Right cardiac atrium (tissue), 5 donors: ENCODE measurements at places on chromosomes 11 and 22. TPM values are rescaled to one million over a fixed set of nuclear protein-coding genes. Genes with fewer than 3 reads are reported as not detected.
A peak's percentile ranks its signal among the peaks of the same experiment; 100 is the strongest.

Gene PATE2
- polyA plus RNA-seq: not detected

Gene MMP10
- polyA plus RNA-seq: not detected

Gene CRYBB1
- 0.25 TPM for polyA plus RNA-seq

Gene OR52H1
- polyA plus RNA-seq: not detected

Gene MED15
- 30.9 TPM for polyA plus RNA-seq

Gene NFAM1
- 1.0 TPM for polyA plus RNA-seq

Gene GLYATL1
- polyA plus RNA-seq: not detected

Gene MS4A4E
- 0.27 TPM for polyA plus RNA-seq

Gene NAA40
- polyA plus RNA-seq: 20.1 TPM

Gene GLB1L2
- 0.61 TPM for polyA plus RNA-seq

Gene SULT4A1
- polyA plus RNA-seq: 0.57 TPM

Gene KCNJ11
- polyA plus RNA-seq: 18.6 TPM

Gene SLC22A8
- not detected for polyA plus RNA-seq

DNA sequence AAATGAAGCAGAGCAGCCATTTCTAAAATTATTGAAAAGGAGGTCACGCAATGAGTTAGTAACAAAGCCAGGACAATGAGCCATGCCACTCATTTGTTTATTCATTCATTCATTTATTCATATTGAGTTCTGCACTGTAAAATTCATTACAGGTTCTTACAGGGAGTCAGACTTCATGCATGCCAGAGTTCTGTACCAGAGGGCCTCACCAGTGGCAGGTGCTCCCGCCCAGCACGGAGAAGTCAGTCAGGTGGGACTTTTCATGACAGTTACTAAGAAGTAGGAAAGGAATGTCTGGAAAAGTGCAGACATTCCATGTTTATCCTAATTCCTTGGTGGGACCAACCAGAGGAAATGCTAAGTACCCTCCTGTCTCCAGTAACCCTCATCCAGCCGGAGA lies 217.5 kb upstream of the BLID start:
- no peak for DNase-seq

- no peak for DNase-seq
Observed at GRCh38 chr22:48853627-48854240, 973.9 kb downstream of the BRD1 start.

DNA sequence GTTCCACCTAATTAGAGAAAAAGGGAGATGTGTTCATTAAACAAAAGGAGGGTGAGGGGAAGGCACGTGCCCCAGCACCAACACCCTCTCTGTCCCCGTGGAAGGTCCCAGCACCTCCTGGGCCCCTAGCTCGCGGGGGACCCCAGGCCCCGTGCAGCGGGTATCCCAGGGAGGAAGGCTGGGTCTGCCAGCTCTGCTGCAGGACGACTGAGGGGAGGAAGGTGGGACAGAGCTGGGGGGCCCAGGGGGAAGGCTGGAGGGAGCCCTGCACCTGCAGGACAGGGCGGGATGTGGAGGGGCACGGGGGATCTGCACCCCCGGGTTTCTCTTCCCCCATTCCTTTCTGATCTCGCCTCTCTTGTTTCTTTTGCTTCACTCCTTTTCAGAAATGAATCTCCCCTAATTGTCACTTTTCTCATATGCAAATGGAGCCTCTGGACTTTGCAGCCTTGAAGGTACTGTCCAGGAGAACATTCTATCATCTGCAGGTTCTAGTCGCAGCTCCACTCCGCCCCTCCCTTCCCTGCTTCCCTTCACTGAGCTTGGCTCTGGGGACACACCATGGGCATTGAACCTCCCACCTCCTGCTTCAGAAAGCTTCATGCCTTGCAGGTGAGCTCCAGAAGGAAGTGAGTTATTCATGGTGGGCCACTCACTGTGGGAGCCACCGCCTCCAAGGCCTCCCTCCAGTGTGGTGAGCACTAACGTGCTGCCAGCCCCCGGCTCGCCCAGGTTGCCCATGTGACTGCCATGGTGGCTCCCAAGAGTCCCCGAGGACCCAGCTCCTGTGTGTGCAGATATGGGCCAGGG lies 111.0 kb downstream of the ST3GAL4 start:
- DNase-seq: no peak

- DNase-seq: peak; percentile 78
Observed at GRCh38 chr11:67117672-67118180, 1.3 kb upstream of the KDM2A start.

- DNase-seq: no peak
Observed at GRCh38 chr11:116166573-116167465, 606.0 kb downstream of the BUD13 start.

- peak; percentile 39 for DNase-seq
Observed at GRCh38 chr11:1375955-1376258, 13.8 kb upstream of the BRSK2 start.

DNA sequence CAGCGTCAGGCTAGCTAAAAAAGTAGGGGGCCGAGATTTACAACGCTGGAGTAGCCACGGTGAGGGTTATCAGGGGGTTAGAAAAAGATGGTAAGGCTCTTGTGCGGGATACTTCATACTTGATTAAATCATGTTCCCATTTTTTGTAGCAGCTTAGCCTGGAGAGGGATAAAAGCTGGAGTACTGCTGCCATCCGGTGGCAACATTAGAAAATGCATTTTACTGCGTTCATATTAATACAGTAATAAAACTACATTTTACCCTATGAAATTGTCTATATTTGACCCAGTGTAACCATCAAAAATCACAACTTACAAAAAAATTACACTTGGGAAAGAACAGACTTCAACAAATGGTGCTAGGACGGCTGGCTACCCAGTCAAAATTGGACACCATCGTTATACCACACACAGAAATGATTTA lies 17.3 kb downstream of the RPUSD4 start:
- DNase-seq: no peak

GRCh38 chr11:83895516-83895915 lies 609.3 kb upstream of the CCDC90B start:
- no peak for DNase-seq

DNA sequence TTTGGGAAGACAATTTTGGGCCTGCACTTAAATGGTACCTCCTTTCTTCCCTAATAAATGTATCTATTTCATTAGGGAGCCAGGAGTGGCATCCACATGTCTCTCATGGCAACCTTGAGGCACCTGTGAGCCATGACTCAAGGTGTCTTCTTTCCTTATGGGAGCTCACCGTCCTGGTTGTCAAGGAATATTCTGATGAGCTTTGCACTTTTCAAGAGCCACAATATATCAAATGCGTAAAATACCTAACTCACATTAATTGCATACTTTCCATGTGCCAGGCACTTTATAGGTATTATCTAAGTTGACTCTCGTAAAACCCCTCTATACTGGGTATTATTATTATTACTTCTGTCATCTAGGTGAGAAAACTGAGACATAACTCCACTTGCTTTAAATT lies 32.5 kb downstream of the MUC15 start:
- DNase-seq: peak; percentile 13

DNA sequence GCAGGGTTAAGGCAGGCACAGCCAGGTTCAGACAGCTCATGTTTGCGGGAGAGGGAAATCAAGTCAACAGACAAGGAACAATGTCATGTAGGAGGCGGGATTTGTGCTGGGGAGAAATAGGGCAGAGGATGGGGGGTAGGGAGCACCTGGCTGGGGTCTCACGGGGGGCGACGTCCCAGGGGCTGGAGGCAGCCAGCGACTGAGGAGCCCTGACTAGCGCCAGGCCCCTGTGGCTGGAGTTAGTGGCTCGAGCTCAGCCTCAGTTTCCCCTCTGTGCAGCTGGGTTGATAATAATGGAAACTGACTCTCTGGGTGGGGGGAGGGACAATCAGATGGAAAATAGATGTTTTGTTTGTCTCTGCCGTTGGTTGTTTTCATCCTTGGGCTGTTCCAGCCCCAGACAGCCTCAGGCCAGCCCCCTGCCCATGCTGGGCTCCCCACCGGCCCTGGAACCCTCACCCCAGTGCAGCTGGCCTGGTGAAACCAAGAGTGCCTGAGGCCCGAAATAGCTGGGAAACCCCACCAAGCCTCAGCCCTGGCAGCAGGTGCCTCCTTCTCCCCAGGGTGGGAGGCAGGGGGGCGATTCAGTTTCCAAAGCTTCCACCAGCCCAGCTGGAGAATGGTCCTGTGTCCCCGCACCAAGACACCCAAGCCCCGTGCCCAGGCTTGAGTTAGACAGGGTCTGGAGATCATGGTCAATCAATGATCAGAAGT lies 44.1 kb downstream of the IGLL5 start:
- no peak for DNase-seq

DNA sequence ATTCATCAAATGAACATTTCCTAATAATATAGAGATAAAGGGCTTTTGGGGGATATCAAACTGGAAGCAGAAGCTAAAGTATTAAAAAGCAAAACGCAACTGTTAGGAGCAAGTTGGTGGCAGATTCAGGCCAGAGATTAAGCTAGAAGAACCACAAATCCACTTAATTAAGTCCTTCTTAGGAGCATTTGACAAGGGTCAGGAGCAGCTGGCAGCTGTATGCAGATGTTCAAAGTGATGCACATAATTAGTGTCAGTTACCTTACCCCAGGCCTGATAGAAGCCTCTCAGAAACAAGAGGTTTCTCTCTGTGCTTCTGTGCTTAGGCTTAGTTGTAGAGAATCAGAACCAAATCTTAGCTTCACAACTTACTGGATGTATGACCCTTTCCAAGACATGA lies 546.5 kb upstream of the ANO5 start:
- no peak for DNase-seq

GRCh38 chr22:49137206-49137840 lies 690.4 kb downstream of the BRD1 start:
- DNase-seq: no peak

DNA sequence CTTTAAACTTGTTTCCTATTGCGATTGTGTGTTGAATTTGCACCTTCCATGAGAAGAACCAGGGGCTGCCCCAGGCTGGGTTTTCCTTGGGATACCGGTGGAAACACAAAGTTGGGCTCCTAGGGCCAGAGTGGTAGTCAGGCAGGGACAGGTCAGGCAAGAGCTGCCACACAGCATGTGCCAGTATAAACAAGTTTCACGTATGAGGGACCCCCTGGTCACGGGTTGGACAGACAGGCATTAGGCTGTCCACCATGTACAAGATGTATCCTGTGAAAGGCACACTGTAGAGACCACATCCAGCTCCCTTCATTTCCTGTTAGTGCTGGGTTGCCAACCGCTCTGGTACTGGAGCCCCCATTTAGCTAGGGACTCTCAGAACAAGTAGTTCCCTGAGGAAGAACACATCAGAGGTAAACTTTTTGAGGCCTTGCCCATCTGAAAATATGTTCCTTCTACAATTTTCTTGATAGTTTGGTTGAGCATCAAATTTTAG lies 8.8 kb downstream of the UPB1 start:
- no peak for DNase-seq

DNA sequence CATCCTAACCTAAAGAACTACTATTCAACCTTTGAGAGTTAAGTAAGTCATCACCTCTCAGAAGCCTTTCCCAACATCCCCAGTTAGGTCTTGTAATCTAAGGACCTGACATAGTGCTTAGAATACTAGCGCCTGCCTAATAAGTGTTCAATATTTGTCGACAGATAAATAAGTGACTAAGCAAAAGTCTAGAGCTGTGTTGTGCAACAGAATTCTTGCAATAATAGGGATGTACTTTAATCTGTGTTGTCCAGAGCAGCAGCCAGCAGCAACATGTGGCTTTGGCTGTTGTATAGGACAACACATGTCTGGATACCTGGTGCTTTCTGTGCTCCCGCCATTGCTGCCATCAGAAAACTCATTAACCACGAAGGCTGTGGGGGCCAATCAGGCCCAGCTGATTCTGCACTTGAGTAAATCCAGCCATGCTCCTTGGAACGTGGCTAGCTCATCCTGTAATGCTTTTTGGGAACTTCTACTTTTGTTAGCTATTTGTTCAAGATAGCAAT lies 66.8 kb upstream of the NTM start:
- no peak for DNase-seq

DNA sequence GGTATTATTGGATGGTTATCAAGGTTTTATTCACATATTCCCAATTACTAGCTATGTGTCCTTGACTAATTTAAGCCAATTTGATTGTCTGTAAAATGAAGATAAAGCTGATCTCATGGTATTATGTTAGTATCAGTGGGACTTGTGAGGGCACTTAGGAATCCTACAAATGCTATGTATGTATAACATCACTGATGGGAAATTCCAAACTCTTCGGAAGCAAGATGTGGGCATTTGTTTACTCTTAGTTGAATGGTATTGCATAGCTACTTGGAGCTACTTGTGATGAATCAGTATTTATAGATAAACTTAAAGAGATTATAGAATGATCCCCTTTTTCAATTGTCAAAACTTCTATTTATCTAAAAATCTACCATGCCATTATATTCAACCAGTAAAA lies 239.9 kb downstream of the CNTN5 start:
- no peak for DNase-seq

GRCh38 chr11:67492801-67493547 lies 10.1 kb downstream of the AIP start:
- DNase-seq: no peak

DNA sequence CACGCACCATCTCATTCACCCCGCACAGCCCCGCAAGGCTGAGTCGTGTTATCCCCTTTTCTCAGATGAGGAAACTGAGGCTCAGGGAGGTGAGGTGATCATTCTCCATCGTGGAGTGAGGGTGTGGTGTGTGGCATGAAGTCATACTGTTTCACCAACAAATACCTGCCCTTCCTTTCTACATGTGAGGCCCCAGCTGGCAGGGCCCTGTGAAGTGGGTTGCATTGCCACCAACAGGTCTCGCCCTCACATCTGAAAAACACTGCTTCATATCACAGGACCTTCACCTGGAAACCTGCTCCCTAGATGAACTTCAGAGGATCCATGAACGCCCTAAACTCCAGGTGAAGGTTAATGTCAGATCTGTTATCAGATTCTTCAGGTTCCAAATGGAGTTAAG lies 4.3 kb downstream of the SSTR3 start:
- DNase-seq: no peak

- peak; percentile 67 for DNase-seq
Observed at GRCh38 chr22:50399751-50400331, 56.7 kb downstream of the PPP6R2 start.

DNA sequence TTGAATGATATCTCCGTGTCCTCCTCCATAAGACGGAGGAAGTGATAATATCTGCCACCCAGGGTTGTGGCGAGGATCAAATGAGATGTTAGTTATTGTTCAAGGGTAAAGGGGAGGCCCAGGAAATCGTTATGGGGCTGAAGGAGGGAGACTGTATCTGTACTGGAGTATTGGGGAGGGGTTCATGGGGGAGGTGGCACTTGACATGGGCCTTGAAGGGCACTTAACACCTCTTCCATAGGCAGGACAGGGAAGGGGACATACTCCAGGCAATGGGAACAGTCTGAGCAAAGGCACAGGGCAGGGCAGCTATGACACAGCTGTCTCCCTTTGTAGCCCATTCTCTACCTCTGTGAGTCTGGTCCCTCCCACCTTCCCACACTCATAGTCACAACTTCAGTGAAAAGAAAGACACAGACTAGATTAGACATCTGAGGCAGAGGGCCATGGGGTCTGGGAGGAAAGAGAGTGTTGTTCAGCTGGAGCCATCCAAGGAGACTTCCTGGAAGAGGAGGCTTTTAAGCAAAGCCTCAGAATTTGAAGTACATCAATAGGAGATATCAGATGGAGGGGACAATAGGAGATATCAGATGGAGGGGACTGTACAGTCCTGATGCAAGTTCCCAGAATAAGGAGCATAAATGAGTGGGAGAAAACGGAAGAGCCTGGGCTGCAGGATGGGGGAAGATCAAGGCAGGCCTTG lies 15.8 kb upstream of the DGKZ start:
- no peak for DNase-seq

GRCh38 chr11:42625757-42626665 lies 685.8 kb upstream of the API5 start:
- DNase-seq: no peak
